ENCODE measurements at places on chromosomes 7 and 10.

DNA sequence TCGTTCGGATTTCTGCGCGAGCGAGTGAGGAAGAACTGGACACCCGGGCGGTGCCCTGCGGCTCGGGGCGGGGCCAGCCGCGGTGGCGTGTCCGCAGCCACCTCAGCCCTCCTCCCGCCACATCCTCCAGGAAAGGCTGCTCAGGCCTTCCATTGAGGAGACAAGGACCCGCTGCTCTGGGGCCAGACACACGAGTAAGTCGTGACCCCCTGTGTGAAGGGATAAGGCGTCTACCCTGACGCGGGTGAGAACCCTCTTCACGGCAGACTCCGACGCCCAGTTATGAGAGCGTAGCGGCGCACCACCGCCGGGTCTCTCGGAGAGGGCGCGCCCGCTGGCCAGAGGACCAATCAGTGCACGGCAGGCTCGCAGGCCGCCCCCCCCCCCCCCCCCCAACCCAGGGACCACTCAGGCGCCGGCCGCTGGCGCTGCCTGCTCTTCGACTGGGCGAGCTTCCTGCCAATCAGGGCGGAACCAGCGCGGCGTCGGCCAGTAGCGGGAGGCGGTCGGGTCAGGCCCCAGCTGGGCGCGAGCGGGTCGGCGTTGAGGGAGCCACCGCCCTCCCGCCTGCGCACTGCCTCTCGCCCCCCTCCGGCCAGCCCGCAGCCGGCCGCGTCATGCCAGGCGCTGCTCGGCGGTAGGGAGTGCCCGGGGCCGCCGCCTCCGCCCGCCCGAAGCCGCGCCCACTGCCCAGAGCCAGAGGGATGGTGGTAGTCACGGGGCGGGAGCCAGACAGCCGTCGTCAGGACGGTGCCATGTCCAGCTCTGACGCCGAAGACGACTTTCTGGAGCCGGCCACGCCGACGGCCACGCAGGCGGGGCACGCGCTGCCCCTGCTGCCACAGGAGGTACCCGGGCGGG, at the start of gene KCTD7:
Gene KCTD7, plus strand, starts transcription at position 521 of the 861 bp plus-strand sequence. Its CDS starts 184 bp downstream, at position 705.
- DNase-seq: peak; percentile 93

- no peak for DNase-seq
Measured at GRCh38 chr10:72085864-72086465, 2.4 kb downstream of the SPOCK2 start.

DNA sequence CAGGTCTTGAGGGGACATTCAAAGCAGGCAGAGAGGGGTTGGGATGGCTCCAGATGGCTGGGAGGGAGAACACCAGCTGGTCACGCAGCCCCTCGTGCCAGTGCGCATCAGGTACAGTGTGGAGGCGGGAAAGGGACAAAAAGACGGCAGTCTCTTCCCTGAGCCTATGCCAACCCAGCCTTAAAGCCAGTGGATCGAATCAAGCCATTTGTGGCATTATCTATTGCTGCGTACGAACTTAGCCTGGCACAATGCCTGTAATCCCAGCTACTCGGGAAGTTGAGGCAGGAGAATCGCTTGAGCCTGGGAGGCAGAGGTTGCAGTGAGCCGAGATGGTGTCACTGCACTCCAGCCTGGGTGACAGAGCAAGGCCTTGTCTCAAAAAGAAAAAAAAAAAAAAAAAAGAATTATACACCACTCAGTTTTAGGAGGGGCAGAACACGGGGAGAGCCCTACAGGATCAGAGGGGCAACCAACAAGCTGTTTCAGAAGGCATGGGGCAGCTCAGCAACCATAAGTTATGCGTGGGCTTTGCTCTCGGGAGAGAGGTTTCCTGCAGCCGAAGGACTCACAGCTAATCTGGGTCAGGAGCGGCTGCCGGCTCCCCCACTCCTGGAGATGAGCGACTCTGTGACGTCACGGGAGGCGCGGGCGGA, 356 bp upstream of the NDUFB2 start:
- peak; percentile 96 for DNase-seq

DNA sequence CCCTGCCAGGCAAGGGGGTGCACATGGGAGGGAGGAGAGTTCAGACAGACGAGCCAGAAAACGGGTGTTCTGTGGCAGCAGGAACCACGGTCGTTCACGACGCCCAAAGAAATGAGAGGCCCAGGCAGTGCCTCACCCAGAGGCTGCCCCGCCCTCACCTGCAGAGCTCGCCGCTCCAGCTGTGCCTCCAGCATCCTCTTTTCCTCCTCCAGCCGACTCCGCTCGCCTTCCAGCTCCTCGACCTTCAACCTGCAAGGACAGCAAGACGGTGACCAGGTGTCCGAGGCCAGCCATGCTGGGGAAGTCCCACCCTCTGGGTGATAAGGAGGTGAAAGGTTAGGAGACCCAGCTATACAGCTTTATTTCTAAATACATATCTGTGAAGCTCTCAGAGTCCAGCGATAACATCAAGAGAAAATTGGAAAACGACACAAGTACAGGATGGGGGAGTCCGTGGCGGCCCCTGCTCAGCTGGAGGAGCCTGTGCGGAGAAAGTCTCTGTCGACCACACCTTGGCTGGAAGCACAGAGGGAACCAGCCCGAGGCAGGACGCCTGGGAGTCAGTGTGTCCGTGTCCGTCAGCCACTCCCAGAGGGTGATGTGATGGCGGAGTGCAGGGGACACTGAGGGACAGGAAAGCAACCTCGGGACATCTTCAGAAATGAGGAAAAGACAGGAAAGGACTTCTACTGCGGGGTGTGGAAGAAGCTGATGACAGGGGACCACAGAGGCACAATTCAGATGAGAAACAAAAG, 275.1 kb downstream of the MAD1L1 start:
- no peak for DNase-seq

DNA sequence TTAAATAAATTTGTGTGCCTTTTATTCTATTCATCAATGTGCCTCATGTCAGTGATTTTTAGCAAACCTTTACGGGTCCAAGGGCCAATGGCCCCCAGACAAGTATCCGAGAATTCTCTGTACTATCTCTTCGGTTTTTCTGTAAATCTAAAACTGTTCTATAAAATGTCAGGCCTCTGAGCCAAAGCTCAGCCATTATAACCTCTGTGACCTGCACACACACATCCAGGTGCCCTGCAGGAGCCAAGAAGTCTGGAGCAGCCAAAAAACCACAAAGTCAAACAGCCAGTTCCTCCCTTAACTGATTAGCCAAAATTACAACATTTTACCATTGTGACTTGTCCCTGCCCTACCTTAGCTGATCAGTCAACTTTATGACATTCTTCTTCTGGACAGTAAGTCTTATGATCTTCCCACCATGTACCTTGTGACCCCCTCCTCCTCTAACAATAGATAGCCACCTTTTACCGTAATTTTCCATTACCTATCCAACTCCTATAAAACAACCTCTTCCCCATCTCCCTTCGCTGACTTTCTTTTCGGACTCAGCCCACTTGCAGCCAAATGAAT, 363.8 kb downstream of the SEMA3D start:
- DNase-seq: no peak

- DNase-seq: no peak
Measured at GRCh38 chr10:26574783-26575182, 122.7 kb upstream of the PDSS1 start.

DNA sequence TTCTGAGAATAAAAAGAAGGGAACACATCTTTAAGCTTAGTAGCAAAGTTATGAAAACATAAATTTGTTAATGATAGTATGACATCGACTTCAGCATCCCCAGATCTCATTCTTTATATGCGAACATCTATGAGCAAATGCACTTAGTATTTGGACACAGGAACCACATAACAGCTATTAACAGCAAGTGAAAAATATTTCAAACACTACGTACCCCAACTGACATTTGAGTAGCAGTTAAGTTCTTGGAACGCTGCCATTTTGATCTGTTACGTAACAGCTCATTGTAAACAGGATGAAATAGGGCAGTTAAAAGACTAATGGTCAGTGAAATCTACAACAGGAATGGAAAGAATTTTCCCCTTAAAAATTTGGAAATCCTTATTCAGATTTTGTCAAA, 428.9 kb downstream of the TNS3 start:
- DNase-seq: no peak

DNA sequence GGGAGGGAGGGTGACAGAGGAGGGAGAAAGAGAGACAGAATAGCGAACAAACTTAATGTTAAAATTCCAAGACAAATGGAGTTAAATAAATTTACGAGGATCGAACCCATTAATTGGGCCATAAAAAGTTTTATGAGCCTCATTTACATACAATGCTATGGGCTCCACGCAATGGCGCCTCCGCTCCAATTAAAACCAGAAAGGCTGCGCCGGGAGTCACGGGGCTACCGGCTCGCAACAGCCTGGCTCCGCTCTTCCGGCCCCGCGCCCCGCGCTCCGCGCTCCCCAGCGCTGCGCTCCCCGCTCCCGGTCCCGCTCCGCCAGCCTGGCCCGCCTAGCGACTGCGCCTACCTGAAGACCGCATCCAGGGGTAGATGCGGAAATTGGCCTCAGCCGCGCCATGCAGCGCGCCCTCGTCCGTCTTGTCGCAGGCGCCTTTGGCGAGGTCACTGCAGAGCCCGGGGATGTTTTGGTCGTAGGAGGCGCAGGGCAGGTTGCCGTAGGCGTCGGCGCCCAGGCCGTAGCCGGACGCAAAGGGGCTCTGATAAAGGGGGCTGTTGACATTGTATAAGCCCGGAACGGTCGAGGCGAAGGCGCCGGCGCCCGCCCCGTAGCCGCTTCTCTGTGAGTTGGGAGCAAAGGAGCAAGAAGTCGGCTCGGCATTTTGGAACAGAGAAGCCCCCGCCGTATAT, 513 bp downstream of the HOXA7 start:
- no peak for DNase-seq

DNA sequence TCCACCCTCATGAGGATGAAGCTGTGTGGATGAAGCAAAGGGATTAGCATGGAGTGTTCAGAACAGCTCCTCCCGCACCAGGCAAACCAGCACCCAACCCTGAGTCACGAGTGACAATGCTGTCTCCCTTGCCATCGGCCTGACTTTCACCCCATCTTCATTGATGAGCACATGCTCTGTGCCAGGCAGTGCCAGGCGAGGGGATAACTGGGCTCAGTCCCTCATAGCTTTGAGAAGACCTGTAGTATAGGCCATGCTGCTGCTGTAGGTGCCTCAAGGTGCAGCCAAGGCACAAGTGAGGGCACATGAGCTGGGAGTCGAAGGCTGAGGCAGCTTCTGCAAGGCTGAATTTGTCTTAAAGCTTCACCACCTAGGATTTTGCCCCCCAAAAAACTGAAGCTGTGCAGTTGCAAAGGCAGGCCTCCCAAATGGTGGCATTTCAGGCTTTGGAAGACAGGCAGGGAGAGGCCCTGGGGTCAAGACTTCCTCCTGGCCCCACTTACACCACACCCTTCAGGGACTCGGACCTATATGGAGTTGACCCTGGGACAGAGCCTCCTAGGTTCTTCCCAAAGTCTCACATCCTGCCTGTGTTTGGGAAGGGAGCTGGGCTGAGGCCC, 54.2 kb upstream of the GDF10 start:
- DNase-seq: no peak

GRCh38 chr7:92251181-92251580, 5.4 kb downstream of the ANKIB1 start:
- DNase-seq: no peak

- peak; percentile 45 for DNase-seq
Measured at GRCh38 chr7:44244282-44244681, 43.5 kb downstream of the YKT6 start.

- DNase-seq: no peak
Measured at GRCh38 chr10:50394832-50395231, 143.5 kb upstream of the ASAH2 start.

GRCh38 chr10:21203473-21204107, 306.5 kb upstream of the NEBL start:
- DNase-seq: no peak

- DNase-seq: no peak
Measured at GRCh38 chr10:128729910-128730420, 603.7 kb upstream of the MKI67 start.

GRCh38 chr10:91349381-91349780, 60.8 kb upstream of the HECTD2 start:
- no peak for DNase-seq

- peak; percentile 67 for DNase-seq
Measured at GRCh38 chr10:3095373-3096139, 28.2 kb downstream of the PFKP start.

GRCh38 chr7:93821463-93821862, 69.1 kb downstream of the TFPI2 start:
- no peak for DNase-seq

GRCh38 chr10:124105594-124105993, 12.2 kb upstream of the CHST15 start:
- DNase-seq: no peak

DNA sequence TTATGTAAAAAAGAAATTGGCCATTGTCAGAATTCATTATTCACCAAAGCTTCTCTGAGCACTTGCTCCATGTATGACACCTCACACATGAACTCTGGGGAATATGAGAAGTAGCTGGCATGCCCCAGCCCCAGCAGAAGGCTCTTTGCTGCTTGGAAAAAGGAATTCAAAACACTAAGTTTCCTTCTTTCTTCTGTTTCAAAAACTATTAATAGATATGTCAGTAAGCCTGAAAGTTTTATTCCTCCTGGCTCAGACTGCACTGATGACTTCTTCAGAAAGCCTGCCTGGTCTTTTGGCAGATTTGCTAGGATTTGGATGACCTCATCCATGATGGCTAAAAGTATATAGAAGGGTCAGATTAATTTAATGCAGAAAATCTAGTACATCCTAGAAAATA, 511.0 kb downstream of the GFRA1 start:
- no peak for DNase-seq

GRCh38 chr7:132113536-132114371, 462.5 kb downstream of the PLXNA4 start:
- DNase-seq: no peak

GRCh38 chr7:1563981-1564602, 5.7 kb downstream of the PSMG3 start:
- no peak for DNase-seq

- no peak for DNase-seq
Measured at GRCh38 chr10:51821045-51821444, 121.7 kb upstream of the CSTF2T start.

GRCh38 chr10:26555719-26556368, 117.7 kb downstream of the APBB1IP start:
- DNase-seq: no peak

DNA sequence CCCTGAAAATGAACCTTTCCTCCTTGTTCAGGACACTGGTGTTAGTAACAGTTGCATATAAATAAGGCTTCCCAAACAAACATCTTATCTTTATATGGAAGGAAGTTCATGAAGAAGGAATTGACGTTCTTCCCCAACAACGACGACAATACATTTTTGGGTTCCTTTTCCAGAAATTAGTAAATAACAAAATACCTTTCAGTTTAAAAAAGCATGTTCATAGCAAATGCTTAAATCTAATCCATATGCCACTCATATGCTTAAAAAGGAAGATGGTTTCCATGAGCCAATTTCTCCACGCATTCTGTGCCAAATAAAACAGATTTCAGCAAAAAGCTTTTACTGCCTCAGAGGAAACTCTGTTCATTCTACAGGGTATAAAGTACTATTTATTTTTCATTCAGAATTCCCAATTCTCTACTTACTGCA, 182.6 kb downstream of the COBL start:
- DNase-seq: no peak

GRCh38 chr7:27177795-27178320, 3.7 kb upstream of the HOXA10 start:
- DNase-seq: no peak

- DNase-seq: no peak
Measured at GRCh38 chr7:2782121-2782520, 62.0 kb downstream of the GNA12 start.

- no peak for DNase-seq
Measured at GRCh38 chr10:118272149-118272721, 69.9 kb downstream of the FAM204A start.
